ENCODE measurements at places on chromosomes 2 and 18.

DNA sequence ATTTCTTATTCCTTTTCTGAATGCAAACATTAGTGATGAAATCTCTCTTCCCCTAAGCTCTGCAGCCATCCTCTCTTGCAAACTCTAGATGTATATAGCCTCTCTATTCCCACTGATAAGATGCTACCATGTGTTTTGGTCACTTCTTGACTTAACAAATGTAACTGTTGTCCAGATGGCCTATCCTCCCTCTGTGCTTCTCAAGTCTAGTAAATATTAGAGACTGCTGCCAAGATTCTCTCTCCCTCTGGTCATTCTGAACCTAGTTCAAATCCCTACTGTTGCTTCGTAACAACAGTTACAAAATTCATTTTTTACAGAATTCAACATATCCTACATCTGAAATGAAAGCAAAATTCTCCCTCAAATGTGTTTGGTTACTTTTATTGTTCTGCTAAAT, 156.6 kb downstream of the TXNL1 start:
- DNase-seq: no peak

DNA sequence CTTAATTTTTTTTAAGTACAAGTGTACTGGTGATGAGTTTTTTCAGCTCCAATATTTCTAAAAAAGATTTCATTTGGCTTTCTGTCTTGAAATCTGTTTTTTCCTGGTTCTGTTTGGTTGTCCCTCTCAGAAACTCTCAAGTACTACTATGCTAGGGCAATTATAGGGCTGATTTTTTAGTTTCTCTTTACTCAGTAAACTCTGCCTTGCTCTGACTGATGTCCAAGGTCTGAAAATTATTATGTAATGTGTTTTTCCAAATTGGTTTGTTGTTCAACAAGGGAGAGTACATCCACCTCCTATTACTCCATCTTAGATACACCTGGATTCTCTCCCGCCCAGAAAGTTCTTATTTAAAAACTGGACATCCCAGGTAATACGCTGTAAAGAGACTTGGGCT, 877.7 kb downstream of the CBLN2 start:
- no peak for DNase-seq

- DNase-seq: no peak
Observed at GRCh38 chr2:198717451-198717850, 740.3 kb downstream of the SATB2 start.

DNA sequence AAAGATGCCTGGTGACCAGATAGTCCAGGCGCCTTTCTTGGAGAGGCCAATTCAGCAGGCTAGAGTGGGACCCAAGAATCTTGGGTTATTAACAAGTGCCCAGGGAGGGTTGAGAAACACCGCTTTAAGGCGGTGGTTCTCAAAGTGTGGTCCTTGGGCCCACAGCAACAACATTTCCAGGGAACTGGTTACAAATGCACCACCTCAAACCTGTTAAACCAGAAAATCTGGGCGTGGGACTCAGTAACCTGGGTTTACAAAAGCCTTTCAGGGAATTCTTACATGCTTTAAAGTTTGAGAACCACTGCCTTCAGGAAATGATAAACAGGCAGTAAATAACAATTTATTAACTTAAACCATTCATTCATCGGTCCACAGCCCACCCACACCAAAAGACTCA, 92.5 kb downstream of the SP3 start:
- no peak for DNase-seq

GRCh38 chr2:66576561-66577320, 141.8 kb downstream of the MEIS1 start:
- no peak for DNase-seq

GRCh38 chr18:50682852-50683251, 123.0 kb downstream of the MAPK4 start:
- no peak for DNase-seq

DNA sequence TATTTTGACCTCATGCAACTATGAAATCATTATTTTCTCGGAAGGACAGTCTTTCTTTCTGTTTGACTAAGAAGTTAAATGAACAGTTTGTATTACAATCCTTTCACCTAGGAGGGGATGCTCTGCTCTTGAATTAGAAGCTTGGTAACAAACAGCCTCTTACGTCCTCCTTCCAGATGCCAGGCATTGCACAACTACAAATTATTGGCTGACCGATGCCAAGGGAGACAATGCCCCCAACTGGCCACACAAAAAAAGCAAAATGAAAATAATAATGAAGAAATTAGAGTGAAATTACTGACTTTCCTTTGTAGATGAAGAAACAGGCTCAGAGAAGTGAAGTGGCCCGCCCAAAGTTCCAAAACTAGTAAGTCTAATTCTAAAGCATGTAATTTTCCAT, 177.9 kb downstream of the CYRIA start:
- peak; percentile 50 for DNase-seq

DNA sequence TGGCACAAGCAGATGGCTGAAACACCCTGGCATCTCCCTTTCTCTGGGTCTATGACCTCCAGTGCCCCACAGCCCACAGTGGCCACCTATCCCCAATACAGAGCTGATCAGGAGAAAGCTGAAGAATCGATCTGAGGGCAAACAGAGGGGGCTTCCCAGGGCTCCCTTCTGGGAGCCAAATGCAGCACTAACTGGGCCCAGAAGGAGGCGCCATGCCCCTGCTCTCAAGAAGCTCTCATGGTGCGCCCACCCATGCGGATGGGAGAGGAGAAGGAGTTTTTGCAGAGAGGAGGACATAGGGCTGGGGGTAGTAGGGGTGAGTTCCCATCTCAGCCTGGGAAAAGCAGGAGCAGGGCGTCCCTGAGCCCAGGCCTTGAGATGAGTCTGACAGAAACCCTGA, 787.3 kb upstream of the RAB6C start:
- DNase-seq: no peak

DNA sequence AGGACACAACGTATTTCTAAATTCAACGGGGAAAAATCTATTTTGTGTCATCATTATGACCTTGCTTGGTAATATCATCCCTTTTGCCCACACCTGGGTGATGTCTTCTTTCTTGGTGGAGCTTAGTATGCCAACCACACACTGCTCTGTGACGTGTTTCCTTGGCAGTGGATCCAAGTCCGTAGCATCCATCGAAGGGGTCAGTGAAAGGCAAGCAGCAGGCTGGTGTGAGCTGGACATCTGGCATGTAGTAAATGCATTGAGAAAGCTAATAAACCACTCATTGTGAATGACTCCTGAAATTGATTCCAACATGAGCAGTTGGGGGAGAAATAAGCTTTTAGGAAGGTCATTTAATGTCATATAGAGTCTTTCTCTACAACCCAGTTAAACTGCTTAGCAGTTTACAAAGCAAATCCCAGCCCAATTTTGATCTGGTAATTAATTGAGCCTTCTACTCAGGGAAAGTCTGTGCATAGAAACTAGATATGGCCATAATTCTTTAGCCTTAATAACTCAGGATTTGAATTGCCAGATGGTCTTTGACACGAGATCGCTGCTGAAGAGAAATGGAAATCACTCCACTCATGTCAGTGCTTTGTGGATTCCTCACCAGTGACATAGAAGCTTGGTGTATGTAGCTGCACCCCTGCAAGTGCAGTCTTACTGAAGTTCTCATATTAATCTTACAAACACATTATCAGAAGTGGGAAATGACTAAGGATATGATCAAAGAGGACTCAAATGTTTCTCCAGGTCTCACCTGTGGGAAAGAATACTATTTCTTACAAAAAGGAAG, 494.8 kb downstream of the CMPK2 start:
- DNase-seq: no peak

DNA sequence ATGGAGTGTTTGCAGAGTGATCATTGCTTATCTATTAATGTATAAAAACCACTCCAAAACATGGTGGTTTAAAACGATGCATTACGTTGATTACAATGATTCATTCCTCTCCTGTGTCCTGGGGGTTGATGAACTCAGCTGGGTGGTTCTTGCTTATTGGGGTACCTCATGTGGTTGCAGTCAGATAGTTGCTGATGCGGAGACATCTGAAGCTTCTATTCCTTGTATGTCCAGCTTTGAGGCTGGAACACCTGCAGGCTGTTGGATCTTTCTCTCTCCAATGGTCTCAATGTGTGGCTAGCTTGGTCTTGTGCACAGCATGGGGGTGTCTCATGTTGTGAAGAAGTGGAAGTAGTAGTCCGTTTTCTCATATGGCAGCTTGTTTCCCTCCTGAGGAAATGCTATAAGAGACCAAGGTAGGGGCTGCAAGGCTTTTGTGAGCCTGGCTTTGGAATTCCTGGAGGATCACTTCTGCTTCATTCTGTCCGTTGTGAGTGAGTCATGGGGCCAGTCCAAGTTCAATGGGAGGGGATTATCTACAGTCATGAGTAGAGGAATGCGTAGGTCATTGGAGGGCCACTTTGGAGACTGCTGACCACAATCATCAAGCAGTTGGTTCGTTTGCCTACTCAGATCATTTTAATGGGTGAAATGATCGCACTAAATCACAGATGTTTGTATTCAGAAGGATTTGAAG, 601.0 kb downstream of the SLC4A3 start:
- DNase-seq: no peak

GRCh38 chr2:45014016-45014702, 4.9 kb upstream of the SIX2 start:
- no peak for DNase-seq

DNA sequence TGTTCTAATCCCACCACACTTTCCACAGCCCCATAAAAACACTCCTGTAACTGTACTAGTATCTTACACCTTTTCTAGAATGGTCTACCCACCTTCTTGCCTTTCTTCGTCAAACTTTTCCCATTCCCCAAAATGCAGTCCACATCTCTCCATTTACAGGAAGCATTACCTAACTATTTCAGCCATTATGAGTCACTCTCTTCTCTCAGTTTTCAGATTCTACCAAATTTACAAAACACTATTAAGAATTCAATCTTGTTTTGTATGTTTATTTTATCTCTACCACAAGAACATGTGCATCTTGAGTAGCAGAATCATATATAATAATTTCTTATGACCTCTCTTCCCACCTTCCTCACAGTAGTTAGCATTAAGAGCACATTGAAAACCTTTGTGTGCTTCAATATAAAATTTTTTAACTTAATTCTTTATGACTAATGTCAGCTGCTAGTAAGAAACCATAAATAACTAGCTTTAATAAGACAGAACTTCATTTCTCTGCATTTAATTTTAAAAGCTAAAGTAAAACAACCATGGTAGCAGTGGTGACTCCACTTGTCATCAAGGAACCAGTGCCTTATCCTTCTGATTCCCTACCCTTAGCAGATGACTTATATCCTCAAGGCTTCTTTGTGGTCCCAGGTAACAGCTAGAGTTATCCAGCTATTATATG, 56.6 kb upstream of the MAP2 start:
- DNase-seq: no peak

GRCh38 chr18:39555496-39555895, 1989.9 kb upstream of the CELF4 start:
- no peak for DNase-seq

GRCh38 chr18:56119681-56120080, 518.7 kb downstream of the TXNL1 start:
- DNase-seq: no peak

GRCh38 chr2:58913082-58913726, 672.1 kb upstream of the FANCL start:
- DNase-seq: no peak

All from dermis microvascular lymphatic vessel endothelial cell (primary cell).